Stimulated activated CD8-positive, alpha-beta memory T cell treated with anti-CD3 and anti-CD28 coated beads, Interleukin-15, amount 100 ng/mL, for 4 hours (primary cell): ENCODE measurements at places on chromosomes 2 and 18.
A peak's percentile ranks its signal among the peaks of the same experiment; 100 is the strongest.

GRCh38 chr18:36083729-36084128 is 16.4 kb upstream of the RPRD1A start:
- DNase-seq, result no peak

GRCh38 chr2:111698089-111698488 is 185.9 kb downstream of the ANAPC1 start:
- no peak for DNase-seq

DNA sequence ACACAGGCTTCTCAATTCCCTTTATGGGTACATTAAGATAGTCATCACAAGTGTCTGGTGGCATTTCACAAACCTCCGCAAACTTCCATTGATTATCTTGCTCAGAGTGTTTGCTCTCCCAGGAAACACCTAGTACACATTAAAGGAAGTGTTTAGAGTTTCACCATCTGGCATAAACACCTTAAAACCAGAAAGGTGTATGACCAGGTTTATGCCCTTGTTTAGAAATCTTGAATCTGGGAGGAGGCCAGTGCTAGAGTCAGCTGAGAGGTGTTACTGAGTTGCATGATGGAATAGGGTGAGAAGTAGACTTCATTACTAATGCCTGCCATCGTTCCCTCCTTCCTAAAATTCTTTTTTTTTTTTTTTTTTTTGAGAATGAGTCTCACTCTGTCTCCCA is 78.9 kb upstream of the FAM237A start:
- no peak for DNase-seq

- no peak for DNase-seq
These were observed 177.0 kb downstream of the CTIF start for GRCh38 chr18:48715711-48716361.

GRCh38 chr2:216034065-216034464 is 20.7 kb upstream of the MREG start:
- DNase-seq, result peak; percentile 30

DNA sequence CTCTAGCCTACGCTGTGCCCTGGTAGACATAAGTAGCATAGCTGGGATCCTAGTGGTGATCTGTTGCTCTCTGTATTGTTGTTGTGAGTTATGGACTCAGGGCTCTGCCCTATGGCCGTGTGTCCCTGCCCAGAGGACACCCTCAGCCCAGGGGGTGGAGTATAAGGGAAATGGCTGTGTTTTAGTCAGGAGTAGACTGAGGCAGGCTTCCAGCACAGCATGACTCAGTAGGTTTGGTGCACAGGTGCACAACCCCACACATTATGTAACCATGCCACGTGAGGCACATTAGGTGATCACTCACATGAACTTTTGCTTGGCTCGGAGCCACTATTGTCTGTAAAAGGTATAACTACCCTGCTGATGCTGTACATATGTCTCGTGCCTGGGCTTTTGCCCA is 59.9 kb upstream of the PEX13 start:
- no peak for DNase-seq

DNA sequence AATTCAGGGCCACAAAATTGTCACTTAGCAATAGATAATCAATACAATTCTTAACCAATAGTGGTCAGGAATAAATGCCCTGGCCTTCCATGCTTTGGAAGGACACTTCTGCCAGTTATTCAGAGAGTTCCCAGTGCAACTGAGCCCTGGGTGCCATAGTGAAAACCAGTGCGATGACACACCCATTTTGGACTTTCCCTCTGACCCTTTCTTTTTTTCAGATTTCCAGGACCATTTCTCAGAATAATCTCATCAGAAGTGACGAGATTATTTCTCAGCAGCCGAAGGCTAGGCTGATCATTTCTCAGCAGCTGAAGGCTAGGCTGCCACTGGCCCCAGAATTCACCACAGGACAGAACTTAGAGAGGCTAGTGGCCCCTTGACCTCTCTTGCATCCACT is 106.6 kb upstream of the MYCN start:
- DNase-seq, result no peak

DNA sequence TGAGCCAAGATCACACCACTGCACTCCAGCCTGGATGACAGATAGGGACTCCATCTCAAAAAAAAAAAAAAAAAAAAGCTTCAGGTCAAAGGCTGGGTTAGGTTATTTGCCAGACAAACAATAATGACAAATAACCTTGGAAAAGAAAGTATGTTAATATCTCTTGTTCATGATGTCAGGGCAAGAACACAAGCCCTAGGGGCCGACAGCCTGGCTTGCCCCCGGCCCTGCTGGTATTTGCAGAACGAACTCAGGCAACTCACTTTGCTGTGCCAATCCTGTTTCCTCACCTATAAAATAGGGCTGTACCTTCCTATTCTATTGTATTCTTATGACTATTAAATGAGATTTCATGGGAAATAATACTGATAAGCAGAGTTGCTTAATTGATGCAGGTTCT is 75.4 kb upstream of the CDC42EP3 start:
- no peak for DNase-seq

- no peak for DNase-seq
These were observed 206.1 kb downstream of the SMAD2 start for GRCh38 chr18:47724186-47724975.

DNA sequence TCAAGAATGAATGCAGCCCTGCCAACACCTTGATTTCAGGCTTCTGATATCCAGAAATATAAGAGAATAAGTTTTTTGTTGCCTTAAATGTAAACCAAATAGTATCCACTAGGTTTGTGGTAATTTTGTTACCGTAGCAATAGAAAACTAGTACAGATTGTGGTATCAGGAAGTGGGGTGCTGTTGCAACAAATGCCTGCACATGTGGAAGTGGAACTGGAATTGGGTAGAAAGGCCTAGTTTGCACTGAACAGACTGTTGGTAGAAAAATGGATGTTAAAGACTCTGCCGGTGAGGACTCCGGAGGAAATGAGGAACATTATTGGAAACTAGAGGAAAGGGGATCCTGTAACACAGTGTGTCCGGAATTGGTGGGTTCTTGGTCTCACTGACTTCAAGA is 145.8 kb upstream of the MGAT5 start:
- no peak for DNase-seq

DNA sequence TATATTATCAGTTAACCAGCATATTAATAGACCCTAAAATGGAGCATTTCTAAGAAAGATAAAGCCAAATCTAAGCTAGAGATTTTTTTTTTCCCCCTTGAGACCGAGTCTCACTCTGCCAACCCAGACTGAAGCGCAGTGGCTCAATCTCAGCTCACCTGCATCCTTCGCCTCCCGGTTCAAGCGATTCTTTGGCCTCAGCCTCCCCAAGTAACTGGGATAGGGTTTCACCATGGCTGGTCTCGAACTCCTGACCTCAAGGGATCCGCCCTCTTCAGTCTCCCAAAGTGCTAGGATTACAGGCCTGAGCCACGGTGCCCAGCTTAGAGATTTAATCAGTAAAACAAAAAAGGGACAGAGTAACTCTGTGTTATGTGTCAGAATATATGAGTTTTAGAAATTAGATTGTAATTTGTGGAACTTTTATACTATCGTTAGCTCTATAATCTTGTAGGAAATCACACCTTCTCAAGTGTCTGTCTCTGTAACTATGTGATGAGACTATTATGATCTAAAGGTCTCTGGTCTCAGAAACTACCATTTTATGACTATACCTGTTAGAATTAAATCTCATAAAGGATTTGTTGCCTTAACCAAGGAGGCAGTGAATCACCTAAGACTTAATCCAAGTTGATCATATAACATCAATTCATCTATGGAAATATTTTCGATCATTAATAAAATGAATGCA is 34.0 kb downstream of the YWHAQ start:
- no peak for DNase-seq

GRCh38 chr2:1642066-1642861 is 102.1 kb downstream of the PXDN start:
- DNase-seq, result no peak
